Uterus (tissue), 4 donors: ENCODE measurements at places on chromosomes 5 and 9. TPM values are rescaled to one million over a fixed set of nuclear protein-coding genes. Genes with fewer than 3 reads are reported as not detected.

GRCh38 chr5:168354397-168354796 is 63.0 kb downstream of the WWC1 start:
- DNase-seq, result no peak

DNA sequence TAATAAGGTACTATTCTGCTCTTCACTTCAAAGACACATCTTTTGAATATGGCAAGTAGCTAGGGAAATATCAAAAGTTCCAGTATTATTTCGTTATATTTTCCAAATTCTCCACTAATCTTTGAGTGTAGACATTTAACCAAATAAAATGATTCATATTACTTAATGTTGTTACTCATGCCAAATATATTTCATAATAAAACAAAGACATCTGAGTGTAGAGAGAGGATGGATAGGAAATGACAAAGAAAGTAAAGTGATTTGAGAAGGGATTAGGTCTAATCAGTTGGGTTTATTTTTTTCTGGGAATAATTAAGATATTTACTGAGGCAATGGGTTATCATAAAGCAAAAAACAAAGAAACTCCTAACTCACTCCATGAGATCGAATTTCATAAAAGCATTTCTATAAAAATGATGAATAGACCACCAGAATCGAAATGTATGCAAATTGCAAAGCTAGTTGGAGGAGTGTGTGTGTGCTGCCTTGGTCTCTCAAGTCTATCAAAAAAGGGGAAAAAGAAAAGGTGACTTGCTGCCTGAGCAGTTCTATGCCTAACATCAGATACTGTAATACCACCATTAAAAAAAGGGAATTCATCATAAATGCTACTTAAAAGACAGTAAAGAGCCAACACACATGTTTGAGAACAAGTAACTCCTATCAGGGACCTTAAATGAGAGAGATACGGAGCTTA is 255.5 kb downstream of the PDE4D start:
- DNase-seq, result no peak

Gene NRARP
- total RNA-seq, result 13.6 TPM

DNA sequence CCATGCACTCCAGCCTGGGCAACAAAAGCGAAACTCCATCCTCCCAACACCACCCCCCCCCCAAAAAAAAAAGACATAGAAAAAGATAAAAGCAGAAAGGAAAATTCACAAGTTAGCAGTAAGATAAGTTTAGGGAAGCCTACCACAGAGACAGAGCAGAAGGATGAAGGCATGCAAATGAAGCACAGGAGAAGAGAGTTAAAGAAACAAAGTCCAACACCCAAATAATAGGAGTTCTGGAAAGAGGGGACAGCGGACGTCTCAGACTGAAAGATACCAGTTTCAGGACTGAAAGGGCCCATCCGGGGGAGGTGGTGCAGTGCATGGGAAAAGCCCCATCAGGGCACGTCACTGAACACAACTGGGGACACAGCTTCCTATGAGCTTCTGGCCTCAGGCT is 54.3 kb downstream of the OTULIN start:
- no peak for DNase-seq

Gene GCNT4
- 4.0 TPM for total RNA-seq

- DNase-seq, result no peak
Measured at GRCh38 chr5:78731884-78732283, 83.3 kb upstream of the LHFPL2 start.
